Hippocampal formation (tissue), 2 donors: ENCODE measurements at places on chromosomes 3 and 15.

DNA sequence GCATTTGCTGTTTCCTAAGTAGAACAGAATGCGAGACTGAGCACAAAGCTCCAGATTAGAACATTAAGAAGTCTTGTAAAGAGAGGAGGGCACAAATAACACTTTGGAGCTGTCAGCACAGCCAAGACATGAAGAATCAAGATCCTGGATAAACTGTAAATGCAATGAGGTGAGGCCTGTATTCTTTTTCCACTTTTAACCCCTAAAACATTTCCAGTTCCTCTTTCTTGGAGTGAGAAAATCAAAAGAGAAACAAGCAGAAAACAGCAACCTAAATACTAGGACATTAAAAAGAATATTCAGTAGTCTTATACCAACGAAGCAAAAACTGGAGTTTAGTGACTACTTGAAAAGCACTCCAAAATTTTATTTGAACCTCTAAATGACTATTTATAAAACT lies 204.3 kb downstream of the ZBTB20 start:
- DNase-seq, result no peak

DNA sequence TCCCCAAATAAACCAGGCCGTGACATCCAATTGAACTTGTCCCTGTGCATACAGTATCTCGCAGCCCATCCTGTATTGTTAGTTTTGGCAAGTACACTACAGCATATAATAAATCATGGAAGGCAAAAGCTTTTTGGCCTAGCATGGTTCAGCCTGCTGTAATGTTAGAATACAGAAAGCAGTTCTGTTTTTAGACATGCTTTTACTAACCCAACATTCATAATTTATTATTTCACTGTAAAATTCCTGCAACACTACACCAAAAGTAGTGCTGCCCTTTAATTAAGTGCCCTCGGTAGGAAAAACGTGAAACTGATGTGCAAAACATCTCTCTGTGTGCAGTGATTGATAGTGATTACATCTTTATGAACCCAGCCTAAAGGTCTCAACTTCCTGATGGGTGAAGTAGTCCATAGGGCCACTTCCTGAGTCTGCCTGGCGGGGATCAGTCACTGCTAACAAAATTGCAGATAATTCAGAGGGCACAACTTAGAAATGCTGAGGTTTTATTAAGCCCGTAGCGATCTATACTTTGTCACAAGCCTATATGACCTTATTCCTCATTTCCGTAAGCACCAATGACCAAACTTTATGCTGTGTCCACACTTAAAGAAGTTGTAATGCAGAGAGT lies 227.8 kb downstream of the CDIN1 start:
- no peak for DNase-seq

GRCh38 chr3:171812811-171813210 lies 2.5 kb upstream of the PLD1 start:
- no peak for DNase-seq

GRCh38 chr3:189304465-189305351 lies 132.9 kb downstream of the TPRG1 start:
- no peak for DNase-seq

GRCh38 chr3:53043738-53044137 lies 2.1 kb downstream of the SFMBT1 start:
- DNase-seq, result no peak

DNA sequence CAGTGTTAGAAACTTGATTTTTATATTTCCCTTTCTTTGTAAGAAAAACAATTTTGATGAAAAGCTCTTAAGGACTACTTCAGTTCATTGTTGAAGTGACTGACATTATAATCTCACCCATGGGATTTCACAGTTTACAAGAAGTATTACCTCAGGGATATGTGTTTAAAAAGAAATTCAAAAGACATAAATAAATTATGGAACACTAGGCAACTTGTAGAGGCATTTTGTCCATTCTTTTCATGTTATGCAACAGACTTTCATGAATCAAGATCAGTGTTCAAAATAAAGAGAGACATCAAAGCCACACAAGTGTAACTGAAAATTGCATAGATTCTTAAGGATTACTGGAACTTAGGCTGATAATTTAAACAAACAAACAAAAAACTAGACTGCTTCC lies 196.8 kb upstream of the AGTR1 start:
- no peak for DNase-seq

GRCh38 chr3:38707730-38708129 lies 58.2 kb upstream of the SCN5A start:
- DNase-seq, result no peak
